ENCODE measurements at places on chromosomes 4 and X. TPM values are rescaled to one million over a fixed set of nuclear protein-coding genes. Genes with fewer than 3 reads are reported as not detected.

The NCAPG gene
- 82.8 TPM for total RNA-seq

The NLGN3 gene
- 0.78 TPM for total RNA-seq

The PRKX gene
- total RNA-seq = 36.3 TPM

The ELF4 gene
- 23.9 TPM for total RNA-seq

The GNRHR gene
- total RNA-seq = not detected

DNA sequence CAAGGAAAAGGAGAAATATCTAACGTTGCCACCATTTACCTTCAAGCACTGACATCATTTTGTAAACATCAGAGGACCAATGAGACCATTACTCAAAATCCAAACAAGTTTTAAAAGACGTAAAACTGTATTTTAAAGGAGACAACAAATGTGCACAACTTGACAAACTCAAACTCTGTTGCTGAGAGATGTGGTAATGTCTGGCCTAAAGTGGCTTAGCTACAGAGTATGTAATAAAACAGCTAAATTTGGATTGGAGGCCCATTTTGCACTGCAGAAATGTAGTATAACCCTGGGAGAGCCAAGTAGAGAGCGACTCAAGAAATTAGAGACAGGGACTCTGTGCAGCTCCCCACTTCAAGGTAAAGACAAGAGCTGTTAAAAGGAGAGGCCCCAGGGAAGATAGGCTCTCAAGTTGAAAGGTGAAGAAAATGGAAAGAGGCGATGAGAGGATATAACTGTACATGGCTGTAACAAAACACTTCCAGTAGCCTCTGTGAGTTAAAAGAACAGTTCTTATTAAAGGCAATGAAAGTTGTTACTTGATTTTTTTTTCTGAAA, 20.3 kb downstream of the UNC5C start:
- no peak overlapping the region for H3K4me3 ChIP-seq
- H3K4me1 ChIP-seq = no peaks in the 10 kb centered on the region
- H3K36me3 ChIP-seq = no peaks in the 10 kb centered on the region
- no peaks in the 10 kb centered on the region for H3K27me3 ChIP-seq

- no peaks in the 10 kb centered on the region for H3K27me3 ChIP-seq
- DNase-seq = no peak
- H3K36me3 ChIP-seq = no peaks in the 10 kb centered on the region
- H3K4me1 ChIP-seq = no peaks in the 10 kb centered on the region
Observed at GRCh38 chr4:8618421-8618820, 25.9 kb downstream of the CPZ start.

DNA sequence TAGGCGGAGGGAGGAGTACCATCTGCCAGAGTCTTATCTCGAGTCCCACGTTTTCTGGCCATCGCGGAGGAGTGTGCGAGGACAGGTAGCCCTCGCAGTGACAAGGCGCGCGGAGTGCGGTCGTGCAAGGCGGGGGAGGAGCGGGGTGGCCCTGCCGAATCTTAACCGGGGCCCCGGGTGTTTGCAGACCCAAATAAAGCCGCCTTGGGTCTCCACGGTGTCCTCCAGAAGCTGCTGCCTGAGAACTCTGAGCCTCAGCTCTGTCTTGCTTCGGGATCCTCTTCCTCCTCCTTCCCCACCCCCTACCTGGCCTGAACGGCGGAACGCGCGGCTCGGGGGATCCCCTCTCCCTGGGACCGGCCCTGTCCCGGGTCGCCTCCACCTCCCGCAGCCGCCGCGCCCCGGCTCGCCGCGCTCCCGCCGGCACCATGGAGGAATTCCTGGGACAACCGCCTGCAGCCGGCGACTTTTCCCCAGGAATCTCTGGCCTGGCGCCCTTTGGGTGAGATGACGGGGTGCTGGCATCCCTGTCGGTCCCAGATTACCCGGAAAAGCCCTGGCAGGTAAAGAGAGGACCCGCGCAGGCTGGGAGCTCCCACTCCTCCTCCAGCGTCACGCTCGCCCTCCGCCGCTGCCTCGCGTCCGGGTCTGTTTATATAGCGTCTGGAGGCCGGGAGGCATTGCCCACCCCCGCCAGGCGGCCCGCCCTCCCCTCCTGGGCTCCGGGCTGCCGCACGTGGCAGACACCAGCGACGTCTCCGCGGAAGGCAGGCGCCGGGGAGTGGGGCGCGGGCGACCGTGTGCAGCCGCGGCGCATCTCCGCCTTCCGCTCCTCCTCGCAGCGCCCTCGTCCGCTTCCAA, at the start of gene GALNTL6:
GALNTL6 (plus strand) TSS at position 740 of the 861 bp plus-strand sequence.
- H3K4me3 ChIP-seq = no peak within 1 kb of the TSS
- no peak within 1 kb of the TSS for H3K27ac ChIP-seq
- H3K36me3 ChIP-seq = no peaks in the 10 kb centered on the region
- H3K27me3 ChIP-seq = peaks cover 21% of the 10 kb centered on the region
- peak; percentile 5 for DNase-seq

DNA sequence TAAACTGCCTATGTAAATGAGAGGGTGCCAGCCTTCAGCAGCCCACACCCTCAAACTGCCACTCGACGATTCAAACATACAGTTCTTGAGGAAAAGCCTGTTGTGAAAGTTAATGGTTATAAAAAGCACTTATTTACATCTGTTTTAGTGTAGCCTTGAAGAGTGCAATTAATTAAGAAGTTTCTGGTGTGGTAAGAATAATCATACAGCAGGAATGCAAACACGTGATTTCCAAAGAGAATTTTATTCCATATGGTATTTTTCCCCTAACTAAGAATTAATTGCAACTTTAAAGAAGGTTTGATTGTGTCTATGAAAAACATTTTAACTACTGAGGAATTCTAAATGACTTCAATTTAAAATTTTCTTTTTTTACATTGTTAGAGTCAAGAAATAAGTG, 176.3 kb upstream of the PITX2 start:
- H3K4me1 ChIP-seq = no peaks in the 10 kb centered on the region
- peaks cover 2% of the 10 kb centered on the region for H3K27me3 ChIP-seq
- no peak overlapping the region for H3K27ac ChIP-seq
- DNase-seq = no peak
- no peak overlapping the region for H3K4me3 ChIP-seq

GRCh38 chrX:136063340-136064079, 78.3 kb downstream of the SLC9A6 start:
- no peak overlapping the region for H3K27ac ChIP-seq
- H3K4me1 ChIP-seq = peaks cover 18% of the 10 kb centered on the region
- no peak for DNase-seq
- no peaks in the 10 kb centered on the region for H3K36me3 ChIP-seq

DNA sequence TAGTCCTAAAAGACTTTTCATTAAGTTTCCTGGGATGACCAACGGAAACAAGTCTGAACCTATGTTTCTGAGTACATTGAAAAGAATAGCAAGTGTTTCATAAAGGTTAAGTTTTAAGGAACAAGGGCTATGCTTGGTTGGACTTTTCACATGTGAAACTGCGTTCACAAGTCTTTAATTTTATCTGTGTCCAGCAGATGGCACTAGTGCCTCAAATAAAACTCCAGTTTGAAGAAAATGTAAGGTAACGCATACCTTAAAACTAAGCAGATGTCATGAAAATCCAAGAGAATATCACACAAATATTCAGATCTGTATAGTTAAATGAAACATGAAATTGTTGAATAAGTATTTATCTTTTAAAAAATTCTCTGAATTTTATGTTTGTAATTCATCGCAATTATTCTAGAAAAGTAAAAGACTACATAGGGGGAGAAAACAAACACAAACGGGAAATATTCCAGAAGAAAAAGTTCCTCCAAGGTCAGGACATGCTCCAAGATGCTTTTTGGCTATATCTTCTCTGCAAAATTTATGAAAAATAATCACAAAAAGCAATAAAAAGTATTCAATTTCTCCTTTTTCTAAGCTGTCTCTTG, 89.6 kb upstream of the MAD2L1 start:
- H3K4me3 ChIP-seq = no peak overlapping the region
- H3K27ac ChIP-seq = no peak overlapping the region
- H3K4me1 ChIP-seq = no peaks in the 10 kb centered on the region
- H3K27me3 ChIP-seq = no peaks in the 10 kb centered on the region
- peak; percentile 29 for DNase-seq

DNA sequence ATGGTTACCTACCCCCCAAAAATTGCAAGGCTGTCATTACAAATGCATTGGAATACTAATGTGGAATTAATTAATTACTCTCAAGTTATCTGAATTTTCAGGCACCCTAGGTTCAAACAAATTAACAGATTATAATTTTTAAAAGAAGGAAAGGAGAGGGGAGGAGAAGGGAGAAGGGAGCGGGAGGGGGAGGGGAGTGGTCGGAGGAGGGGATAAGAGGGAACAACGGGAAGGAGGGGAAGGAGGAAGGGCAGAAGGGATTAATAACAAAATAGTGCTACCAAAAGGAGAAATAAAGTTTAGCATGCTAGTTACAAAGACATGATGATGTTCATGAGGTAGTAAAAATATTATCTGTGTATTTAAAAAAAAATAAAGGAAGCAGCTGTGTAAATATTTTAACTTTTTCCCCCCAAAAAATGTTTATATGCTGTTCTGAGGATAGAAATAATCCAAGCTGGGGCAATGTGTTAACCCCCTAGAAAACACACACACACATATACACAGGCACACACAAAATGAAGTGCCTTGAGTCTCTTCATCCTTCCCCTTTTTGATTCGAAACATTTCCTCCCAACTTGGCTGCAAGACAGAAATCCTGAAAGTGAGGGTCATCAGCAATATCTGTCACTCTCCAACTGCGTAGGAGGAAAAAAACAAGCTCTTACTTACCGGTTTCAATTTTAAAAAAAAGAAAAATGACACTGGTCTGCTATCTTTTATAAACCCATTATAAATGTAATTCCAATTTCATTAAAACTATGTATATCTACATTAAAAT, 58.8 kb downstream of the PPP3CA start:
- H3K4me3 ChIP-seq = no peak overlapping the region
- no peak for DNase-seq
- no peak overlapping the region for H3K27ac ChIP-seq

- no peak for DNase-seq
- peaks cover 14% of the 10 kb centered on the region for H3K4me1 ChIP-seq
- no peak overlapping the region for H3K4me3 ChIP-seq
- peak overlapping the region; percentile 21 for H3K27ac ChIP-seq
- peaks cover 30% of the 10 kb centered on the region for H3K36me3 ChIP-seq
- no peaks in the 10 kb centered on the region for H3K27me3 ChIP-seq
Observed at GRCh38 chr4:38141808-38142500, 181.8 kb downstream of the PTTG2 start.

DNA sequence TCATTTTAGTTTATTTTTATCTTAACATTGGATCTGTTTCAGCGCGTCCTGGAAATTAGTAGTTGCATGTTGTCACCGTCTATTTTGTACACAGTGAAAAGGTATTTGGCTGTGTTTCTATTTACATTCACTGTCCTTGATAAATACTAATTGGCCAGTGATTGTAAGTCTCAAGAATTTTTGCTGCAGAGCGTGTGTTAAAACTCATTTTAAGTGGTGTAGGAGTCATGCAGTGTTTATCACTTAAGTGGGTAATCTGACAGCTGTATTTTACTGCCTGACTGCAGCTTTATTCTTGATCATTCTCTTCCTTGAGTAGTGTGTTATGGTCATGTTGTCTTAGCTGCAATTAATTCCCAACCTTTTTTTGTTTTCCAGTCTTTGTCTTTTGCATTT, 9.8 kb downstream of the GUCY1A1 start:
- H3K4me3 ChIP-seq = no peak overlapping the region
- no peak overlapping the region for H3K27ac ChIP-seq
- no peaks in the 10 kb centered on the region for H3K36me3 ChIP-seq
- peaks cover 15% of the 10 kb centered on the region for H3K27me3 ChIP-seq
- no peak for DNase-seq

- H3K36me3 ChIP-seq = peaks cover 69% of the 10 kb centered on the region
- H3K27ac ChIP-seq = no peak overlapping the region
- DNase-seq = peak; percentile 3
- no peak overlapping the region for H3K4me3 ChIP-seq
- no peaks in the 10 kb centered on the region for H3K27me3 ChIP-seq
Observed at GRCh38 chrX:1444561-1445500, 7.9 kb downstream of the ASMTL start.

DNA sequence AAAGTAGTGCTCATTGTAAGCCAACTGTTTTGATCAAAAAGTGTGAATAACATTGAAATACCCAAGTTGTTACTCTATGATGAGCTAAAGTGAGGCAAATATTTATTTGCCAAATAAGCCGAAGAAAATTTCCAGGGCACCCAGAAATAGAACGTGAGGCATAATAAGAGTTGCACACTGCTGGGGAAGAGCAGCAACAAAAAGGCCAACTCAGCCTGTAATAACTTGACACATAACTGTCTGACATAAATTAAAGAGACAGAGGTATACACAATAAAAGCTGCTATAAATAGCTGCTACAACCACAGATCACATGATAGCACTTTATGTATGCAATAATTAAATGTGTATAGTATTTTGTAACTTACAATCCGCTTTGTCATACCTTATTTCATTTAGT, 2.0 kb upstream of the ABCB7 start:
- peaks cover 42% of the 10 kb centered on the region for H3K4me1 ChIP-seq
- H3K4me3 ChIP-seq = no peak overlapping the region
- no peak overlapping the region for H3K27ac ChIP-seq
- peaks cover 1% of the 10 kb centered on the region for H3K36me3 ChIP-seq
- H3K27me3 ChIP-seq = no peaks in the 10 kb centered on the region

DNA sequence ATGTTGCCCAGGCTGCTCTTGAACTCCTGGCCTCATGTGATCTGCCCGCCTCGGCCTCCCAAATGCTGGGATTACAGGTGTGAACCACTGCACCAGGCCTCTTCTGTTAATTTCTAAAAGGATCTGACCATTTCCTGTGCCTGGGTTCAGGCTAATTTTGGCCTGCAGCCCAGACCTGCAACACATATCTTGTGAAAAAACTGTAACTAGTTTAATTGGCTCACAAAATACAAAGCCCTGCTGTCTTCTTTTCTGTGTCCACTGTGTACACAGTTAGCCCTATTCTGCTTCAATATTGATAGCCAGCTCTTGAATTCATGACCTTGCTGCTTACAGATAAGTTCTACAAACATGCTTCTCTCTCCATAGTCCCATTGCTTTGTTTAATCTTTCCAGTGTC, 753.5 kb downstream of the PDHA2 start:
- no peaks in the 10 kb centered on the region for H3K4me1 ChIP-seq
- no peaks in the 10 kb centered on the region for H3K27me3 ChIP-seq
- DNase-seq = no peak

DNA sequence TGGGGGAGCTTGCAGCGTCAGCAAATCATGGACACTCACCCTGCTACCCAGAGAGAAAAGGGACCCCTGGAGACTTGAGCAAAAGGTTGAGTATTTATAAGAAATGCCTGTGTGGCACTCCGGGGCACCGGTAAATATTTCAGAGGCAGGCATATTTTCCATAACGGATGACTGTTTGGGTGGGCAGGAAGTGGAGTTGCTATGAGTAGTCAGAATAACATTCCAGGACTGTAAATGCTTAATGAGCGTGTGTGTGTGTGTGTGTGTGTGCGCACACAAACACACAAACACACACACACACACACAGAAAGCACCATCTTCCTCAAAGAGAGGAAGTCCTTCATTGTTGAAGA, 74.6 kb downstream of the MXRA5 start:
- H3K4me3 ChIP-seq = no peak overlapping the region
- no peak overlapping the region for H3K27ac ChIP-seq
- no peak for DNase-seq
- H3K4me1 ChIP-seq = no peaks in the 10 kb centered on the region

- H3K4me1 ChIP-seq = no peaks in the 10 kb centered on the region
- no peak overlapping the region for H3K4me3 ChIP-seq
- H3K36me3 ChIP-seq = no peaks in the 10 kb centered on the region
- DNase-seq = no peak
- H3K27me3 ChIP-seq = no peaks in the 10 kb centered on the region
Observed at GRCh38 chrX:93594780-93595179, 78.6 kb downstream of the NAP1L3 start.

- peaks cover 34% of the 10 kb centered on the region for H3K27me3 ChIP-seq
- no peak overlapping the region for H3K27ac ChIP-seq
- H3K36me3 ChIP-seq = no peaks in the 10 kb centered on the region
- peak overlapping the region; percentile 36 for H3K4me3 ChIP-seq
Observed at GRCh38 chr4:81214144-81214880, 710 bp downstream of the PRKG2 start.
